ENCODE measurements at places on chromosomes 1 and 21.

DNA sequence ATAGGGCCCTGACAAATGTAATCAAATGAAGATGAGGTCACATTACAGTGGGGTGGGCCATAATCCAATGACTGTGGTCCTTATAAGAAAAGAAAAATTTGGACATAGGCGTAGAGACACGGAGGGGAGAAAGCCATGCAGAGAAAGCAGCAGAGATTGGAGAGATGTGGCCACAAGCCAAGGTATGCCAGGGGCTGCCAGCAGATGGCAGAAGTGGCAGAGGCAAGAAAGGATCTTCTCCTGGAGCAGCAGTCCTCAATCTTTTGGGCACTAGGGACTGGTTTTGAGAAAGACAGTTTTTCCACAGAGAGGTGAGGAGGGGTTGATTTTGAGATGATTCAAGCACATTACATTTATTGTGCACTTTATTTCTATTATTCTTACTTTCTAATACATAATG lies 355.1 kb downstream of the NPHP4 start:
- peak; percentile 29 for DNase-seq

DNA sequence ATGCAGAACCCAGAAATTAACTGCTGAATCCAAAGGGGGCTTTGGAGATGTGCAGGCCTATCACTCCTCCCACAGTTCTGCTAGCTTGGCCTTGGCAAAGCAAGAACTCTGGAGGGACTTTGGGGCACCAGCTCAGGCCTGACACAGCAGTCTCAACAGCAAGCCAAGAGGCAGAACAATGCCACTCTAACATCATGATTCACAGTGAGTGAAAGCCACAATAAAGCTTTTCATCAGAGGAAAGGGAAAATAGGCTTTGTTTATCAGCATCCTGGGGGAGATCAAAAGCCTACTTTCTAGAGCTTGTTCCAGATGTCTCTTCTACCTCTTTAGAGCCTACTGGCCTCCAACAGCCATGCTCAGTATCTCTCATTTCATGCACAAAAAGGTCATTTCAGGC lies 283.4 kb downstream of the KCNH1 start:
- DNase-seq, result no peak

GRCh38 chr21:28923439-28923975 lies 69.2 kb downstream of the LTN1 start:
- no peak for DNase-seq

DNA sequence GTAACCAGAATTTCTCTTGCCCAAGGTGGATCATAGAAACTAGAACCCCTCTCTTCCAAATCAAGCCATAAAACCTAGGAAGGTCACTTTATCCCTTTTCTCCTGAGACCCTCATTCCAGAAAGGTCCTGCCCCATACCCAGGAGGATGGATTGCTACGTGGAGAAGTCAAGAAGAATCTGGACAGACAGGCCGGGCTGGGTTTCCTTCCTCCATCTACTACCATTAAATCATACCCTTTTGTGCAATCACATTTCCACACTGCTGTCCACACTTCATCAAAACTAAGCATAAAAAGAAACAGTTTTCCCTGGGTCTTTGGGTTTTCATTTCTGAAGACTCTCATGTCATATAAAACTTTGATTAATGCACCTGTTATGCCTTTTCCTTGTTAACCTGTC lies 65.4 kb downstream of the C21orf91 start:
- DNase-seq, result no peak

- no peak for DNase-seq
Observed at GRCh38 chr1:167152192-167152876, 58.5 kb downstream of the STYXL2 start.

DNA sequence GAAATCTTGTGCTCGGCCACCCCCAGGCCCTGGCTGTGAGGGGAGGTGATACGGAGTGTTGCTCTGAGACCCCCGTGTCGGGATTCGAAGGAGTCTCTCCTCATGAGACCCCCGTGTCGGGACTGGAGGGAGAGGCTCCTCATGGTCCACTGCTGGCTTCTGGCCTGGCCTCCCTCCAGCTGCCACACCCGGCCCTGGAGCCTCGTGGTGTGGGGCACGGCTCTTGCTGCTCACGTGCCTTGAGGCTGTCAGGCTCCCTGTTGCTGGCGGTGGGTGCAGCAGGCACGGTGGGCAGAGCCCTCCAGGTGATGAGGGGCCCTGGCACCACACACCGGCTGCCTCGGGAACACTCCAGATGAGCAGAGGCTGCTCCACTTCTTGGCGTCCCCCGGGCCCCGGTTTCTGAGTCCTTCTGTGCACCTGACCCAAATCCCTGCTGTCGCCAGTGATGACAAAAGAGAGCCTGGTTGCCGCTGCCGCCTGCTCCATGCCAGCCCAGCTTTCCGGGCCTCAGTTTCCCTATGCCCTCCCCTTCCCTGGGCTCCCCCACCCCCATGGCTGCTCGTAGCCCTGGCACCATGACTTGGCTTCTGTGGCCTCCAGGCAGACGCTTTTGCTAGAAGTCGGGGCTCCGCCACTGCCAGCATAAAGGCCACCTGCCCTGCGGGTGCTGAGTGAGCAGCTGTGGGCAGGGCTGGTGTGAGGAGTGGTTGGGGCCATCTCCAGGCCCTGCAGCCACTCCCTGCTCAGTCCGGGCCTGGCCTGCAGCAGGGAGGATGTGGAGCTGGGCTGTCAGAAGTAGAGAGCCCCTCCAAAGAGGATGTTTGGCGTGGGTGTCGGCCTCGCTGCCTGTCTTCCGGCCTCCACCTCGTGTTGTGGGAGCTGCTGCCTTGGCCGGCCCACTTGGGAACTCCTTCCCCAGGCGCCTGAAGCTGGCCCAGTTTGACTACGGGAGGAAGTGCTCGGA lies 11.8 kb downstream of the TMEM240 start:
- DNase-seq, result no peak

GRCh38 chr1:162458236-162458635 lies 39.4 kb upstream of the UHMK1 start:
- no peak for DNase-seq

- no peak for DNase-seq
Observed at GRCh38 chr1:29372108-29372507, 135.8 kb downstream of the PTPRU start.

- no peak for DNase-seq
Observed at GRCh38 chr1:11505591-11506538, 26.9 kb downstream of the DISP3 start.

DNA sequence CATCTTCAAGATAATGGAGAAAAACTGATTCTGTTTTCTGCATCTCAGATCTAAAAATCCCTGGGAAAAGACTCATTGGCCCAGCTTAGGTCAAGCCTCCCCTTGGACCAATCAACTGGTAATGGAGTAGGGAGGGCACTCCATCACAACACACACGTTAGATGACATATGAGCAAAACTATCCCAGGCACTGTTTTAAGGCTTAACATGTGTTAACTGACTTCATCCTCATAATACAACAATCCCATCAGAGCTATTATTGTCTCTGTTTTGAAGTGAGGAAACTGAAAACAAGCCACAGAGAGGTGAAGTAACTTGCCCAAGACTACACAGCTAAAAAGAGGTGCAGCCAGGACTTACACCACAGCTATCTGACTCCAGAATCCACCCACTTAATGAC lies 14.7 kb upstream of the CITED4 start:
- DNase-seq, result no peak

- no peak for DNase-seq
Observed at GRCh38 chr1:200365897-200366426, 43.9 kb downstream of the ZNF281 start.

GRCh38 chr1:73801912-73802429 lies 396.0 kb downstream of the LRRIQ3 start:
- DNase-seq, result no peak

GRCh38 chr1:210727709-210728108 lies 399.0 kb downstream of the HHAT start:
- no peak for DNase-seq

GRCh38 chr1:30758785-30759380 lies 1.3 kb upstream of the LAPTM5 start:
- peak; percentile 94 for DNase-seq

GRCh38 chr1:181100015-181100905 lies 11.8 kb downstream of the IER5 start:
- DNase-seq, result no peak

DNA sequence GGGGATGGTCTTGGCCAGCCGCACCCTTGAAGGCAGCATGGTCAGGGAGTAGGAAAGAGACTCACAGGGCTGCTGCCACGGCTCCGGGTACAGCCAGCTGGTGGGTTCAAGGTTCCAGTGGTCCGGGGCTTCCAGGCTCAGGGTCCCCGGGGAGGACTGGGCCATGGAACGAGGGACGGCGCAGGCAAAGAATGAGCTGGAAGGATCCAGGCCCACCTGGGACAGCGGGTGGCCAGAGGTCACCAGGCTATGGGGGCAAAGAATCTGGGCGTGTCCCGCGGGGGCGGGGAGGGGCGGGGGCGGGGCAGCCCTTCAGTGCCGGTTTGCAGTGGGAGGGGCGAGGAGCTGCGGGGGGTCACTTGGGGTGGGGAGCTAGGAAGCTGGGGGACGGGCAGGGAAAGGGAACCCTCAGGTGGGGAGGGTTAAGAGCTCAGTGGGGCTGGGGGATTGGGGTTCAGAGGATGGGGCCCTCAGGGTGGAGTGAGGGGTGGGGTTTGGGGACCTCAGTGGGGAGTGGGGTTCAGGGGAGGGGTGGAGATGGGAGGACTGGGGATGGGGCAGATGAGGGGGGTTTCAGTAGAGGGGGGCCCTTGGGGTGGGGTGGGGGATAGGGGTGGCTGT lies at the start of gene DNMT3L:
TSS of gene DNMT3L (minus strand) at position 223 of the 621 bp plus-strand sequence. CDS start 638 bp downstream, outside the sequence.
- no peak for DNase-seq

- no peak for DNase-seq
Observed at GRCh38 chr1:16152481-16153087, 3.3 kb downstream of the EPHA2 start.

DNA sequence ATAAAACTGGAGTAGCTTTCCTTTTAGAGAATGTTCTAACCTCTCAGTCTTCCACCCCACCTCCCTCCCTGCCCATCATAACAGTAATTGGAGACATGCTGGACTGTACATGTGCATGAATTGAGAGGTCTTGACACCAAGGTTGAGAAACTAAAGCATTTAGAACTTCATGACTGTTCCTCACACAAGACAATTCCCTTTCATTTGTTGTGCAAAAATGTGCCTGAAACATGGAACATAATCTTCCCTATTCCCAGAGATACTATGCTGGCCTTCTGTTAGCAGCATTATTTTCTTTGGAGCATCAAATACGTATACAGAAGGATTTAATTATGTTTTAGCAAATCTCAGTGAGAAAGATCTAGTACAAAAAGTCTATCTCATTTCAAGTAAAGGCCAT lies 97.5 kb upstream of the KCNE2 start:
- no peak for DNase-seq

GRCh38 chr1:197471248-197471985 lies 203.4 kb downstream of the CRB1 start:
- no peak for DNase-seq

DNA sequence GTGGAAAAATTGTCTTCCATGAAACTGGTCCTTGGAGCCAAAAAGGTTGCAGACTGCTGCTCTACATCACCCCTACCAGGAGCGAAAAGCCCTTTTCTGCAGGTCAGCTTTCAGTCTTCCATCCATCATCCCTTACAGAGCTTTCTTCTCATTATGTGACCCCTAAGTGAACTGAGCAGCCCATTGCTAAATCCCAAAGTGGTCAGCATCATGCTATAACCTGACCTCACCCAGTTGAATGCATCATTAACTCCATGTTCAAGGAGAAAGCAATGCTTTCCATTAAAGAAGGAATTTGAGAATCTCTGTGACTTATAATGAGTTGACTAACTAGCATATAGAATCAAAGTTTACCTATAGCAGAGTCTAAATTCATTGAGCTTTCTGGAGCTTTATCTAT lies 10.4 kb upstream of the IL24 start:
- no peak for DNase-seq

GRCh38 chr1:9052272-9053049 lies 17.0 kb downstream of the SLC2A5 start:
- no peak for DNase-seq

DNA sequence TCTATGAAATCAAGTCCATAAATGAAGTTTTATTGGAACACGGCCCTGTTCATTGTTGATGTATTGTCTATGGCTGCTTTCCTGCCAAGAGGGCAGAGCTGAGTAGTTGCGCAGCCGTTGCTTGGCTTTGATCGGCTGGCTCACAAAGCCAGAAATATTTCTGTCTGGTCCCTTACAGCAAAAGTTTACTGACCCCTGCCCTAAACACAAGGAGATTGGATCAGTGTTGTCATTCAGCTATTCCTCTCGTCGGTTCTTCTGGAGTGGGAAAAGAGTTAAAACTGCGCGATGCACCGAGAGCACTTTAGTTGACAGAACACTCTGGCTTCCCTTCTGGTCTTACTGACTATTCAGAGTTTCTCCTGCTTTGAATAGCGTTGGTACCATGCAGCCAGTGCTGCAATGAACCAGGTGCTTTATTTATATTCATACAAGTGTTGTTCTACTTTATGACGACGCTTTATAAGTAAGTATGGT lies 868 bp downstream of the ZBTB40 start:
- no peak for DNase-seq
